HEK293T (cell line): ENCODE measurements at places on chromosomes 3 and 15.

- DNase-seq = no peak
These were observed 382.1 kb downstream of the TUSC7 start for GRCh38 chr3:117091676-117092075.

- no peak for DNase-seq
These were observed 43.1 kb downstream of the PLXNA1 start for GRCh38 chr3:127026036-127026435.

- no peak for DNase-seq
These were observed 338.4 kb downstream of the SATB1 start for GRCh38 chr3:18086760-18087159.

DNA sequence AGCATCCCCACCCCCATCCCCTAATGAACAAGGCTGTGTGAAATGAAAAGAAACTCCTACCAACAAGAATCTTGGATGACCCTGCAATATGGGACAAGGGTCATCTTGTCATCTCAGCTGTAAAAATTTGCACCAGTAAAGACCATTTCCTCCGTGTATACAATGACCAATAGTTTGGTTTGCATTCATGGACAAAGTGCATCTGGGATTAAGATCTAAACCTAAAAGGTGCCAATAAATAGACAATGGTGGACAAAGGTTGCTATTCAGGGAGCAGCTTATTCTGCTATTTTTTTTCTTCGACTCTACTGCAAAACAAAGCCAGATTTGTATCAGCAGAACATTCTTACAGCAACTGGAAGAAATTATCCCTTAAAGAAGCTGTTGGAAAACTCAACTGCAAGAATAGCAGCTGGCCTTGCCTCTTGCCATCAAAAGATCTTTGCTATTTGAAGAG is 8.0 kb downstream of the MGLL start:
- DNase-seq = no peak

DNA sequence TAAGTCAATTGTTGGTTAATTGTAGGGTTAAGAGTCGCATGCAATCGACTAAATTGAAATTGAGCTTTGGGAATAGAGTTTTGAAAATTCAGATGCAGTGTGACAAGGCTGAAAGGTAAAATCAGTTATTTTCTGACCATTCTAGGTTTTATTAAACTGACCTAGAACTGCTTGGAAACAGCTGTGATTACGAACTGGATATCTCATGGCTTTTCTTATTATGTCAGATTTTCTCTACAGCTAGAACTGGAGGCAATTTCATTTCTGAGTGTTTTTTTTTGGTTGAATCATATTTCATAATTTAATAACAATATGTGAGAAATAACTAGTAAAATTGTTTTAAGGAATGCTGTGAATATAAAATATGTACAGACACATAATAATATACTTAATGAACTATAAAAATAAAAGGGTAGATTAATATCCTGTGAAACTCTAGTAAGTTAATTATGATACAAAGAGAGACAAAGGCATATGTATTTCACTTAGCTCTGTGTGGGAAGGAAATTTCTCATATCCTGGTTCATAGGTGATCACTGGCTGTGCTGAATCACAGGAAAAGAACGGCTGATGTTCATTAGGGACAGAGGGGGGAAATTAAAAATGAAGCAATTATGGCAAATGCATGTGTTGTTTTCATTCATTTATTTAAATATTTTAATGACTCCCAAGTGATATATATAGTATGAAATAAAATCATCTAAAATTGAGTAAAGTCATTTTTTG is 403.2 kb downstream of the ZIC1 start:
- DNase-seq = no peak

DNA sequence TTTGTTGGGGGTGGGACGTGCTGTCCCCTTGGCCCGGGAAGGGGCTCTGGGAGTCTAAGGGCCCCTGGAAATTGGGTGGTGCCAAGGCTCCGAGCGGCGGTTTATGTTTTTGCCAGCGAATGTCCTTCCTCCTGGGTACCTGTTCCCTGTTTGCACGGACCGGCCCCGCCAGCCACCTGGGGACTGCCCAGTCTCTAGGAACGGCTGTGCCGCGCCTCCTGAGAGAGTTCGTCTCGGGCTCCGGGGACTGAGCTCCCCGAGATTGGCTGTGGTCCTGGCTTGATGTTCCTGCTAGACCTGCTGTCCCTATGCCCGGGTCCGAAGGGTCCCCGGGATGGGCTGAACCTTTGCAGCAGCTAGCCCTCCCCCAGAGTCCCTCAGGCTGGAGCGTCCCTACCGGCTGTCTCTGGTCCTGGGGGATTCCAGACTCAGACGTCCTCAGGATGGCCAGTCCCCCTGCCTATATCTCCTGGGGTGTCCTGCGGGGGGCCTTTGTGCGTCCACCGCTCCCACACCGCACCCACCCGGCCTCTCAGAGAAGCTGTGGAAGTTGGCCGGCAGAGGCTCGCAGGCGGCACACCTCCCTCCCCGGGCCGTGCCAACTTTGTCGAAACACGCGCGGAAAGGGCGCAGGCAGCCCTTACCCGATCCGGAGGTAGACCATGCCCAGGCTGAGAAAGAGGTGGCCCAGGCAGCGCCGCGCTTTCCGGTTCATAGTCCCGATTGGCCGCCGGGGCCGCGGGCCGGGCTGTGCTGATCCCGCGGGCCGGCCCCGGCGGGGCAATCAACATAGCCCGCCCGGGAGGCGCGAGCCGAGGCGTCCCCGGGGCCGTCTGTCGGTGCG is 547 bp downstream of the WNT7A start:
- peak; percentile 21 for DNase-seq

DNA sequence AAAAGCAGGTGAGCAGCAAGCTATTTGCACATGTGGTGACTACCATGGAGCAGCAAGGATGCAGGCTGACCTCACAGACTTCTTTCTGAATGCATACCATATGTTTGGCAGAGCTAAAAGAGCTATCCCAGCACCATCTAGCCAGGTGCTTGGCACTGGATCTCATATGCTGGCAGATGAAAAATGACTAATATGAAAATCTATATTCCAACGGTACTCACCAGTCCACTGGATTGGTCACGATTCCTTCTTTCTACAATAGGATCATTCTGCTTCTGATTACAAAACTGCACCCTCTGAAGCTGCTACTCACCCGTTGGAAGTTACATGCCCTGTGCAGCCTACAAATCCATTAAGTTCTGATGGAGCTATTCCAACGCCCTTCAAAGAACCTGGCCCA is 714.3 kb upstream of the CFAP20DC start:
- no peak for DNase-seq

DNA sequence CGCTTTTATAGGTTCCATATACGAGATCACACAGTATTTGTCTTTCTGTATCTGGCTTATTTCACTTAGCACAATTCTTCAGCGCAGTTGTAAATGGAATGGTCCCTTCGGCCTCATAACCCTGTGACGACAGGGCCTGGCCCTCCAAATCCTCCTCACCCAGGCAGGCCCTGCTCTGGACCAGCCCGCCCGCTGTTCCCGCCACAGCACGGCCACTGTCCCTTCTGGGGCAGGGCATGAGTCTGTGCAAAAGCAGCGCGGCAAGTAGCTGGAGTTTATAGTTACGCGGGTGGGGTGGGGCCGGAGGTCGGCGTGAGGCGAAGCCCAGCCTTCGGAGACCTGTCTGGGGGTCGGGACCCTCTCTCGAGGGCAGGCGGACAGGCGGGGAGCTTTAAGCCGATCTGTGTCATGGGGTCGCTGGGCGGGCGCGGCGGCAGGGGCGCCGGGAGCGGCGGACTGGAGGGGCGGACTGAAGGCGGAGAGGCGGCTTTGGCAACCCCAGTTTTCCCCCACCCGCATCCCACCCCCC is 543 bp downstream of the ARPIN start:
- peak; percentile 61 for DNase-seq
